ENCODE measurements at places on chromosomes 3 and 15.

- DNase-seq: no peak
These were observed 32.4 kb downstream of the PEAK1 start for GRCh38 chr15:77387365-77388105.

DNA sequence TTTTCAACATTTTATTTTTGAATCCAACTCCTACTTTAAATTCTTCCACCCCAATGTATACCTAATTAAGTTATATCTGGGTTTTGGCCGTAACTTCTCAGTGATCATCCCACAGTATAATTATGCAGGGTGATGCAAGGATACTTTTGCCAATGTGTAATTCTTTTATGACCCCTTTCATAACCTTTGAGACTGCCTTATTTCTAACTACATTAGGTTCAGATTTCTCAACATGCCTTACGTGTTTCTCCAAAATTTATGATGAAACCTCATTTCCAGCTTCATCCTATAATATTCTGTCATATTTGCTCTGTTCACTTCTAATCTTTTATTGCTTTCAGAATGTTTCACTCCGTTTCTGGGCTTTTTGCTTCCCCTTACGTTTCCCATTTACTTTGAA lies 1229.6 kb upstream of the ALCAM start:
- no peak for DNase-seq

DNA sequence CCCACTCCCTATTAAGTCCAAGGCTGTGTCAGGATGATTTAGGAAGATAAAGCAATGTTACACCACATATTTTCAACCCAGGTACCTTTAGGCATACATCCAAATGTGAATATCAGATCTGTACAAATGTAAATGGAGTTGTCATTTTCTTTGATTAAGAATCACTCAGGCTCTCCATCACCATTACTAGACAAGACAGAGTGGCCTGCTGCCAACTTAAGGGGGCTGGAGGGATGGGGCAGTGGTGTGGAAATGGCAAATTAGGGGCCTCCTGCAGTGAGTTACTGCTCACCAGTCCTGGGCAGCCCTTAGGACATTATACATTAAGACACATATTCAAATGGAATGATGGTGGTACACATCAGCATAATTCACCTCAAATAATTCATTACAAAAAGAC lies 211.0 kb downstream of the TNIK start:
- no peak for DNase-seq

GRCh38 chr15:52290329-52290728 lies 5.3 kb downstream of the MYO5C start:
- no peak for DNase-seq

DNA sequence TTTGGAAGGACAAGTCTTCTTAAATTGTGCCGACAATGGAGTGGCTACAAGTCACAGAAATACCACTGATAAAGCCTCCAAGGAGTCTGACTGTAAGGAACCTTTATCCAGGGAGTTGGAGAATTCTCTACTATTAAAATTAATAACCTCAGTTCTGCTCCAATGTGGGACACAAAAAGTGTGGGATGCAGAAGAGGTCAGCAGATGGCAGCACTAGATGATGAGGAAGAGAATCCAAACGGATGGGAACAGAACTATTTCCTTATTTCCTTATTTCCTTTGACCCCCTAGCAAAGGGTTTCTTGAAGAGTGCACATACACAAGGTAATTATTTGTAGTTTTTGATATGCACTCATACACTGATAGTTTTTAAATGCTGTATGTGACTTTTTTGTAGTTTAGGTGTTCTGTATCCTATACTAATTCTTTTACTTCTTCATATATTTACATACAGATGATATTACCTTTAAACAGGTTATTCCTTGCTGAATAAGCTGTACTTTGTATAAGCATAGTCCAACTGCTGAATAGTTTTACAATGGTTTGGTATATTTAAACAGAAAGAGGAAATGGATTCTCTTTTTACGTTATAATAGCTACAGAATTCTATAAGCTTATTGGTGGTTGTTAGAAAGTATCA lies 25.6 kb upstream of the NLGN1 start:
- DNase-seq: no peak

DNA sequence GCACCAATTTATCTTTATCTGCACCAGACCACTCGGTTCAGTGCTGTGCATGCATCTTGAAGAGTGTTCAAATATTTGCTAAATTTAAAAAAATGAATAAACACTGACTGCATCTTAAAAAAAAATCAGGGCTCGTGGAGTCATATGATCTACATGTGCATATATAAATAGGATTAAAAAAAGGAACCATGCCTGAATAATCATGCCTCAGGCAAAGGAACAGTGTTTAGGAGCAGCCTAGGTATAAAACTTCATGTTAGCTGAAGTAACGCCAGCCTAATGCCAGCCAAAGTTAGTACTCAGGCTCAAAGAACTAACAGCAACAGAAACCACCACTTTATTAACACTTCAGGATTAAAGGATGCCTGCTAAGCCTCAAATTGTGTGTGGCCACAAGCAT lies 9.5 kb downstream of the ABCC5 start:
- DNase-seq: no peak

GRCh38 chr3:195727606-195728195 lies 6.9 kb downstream of the MUC20 start:
- DNase-seq: no peak

DNA sequence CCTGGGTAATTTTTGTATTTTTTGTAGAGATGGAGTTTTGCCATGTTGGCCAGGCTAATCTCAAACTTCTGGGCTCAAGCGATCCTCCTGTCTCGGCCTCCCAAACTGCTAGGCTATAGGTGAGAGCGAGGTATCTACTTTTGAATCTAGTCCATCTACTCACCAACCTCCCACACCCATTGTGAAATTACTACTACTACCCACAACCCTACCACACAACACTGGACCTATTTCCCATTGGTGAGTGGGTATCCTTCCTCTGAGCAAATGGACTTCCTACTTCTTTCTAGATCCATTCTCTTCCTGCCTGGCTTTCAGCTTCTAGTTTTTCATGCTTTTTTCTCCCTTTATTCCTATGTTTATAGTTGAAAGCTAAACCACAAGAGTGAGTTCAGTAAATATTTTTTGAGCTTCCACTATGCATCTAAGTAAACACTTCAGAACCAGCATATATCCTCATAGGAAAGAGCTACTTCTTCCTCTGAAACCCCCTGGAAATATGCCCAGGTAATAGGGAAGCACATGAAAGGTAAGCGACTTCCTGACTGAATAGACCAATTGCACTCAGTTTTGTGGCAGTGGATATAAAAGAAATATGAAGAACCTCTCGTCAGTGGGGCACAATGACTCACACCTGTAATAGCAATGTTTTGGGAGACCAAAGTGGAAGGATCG lies 39.1 kb downstream of the MYO1E start:
- DNase-seq: no peak

DNA sequence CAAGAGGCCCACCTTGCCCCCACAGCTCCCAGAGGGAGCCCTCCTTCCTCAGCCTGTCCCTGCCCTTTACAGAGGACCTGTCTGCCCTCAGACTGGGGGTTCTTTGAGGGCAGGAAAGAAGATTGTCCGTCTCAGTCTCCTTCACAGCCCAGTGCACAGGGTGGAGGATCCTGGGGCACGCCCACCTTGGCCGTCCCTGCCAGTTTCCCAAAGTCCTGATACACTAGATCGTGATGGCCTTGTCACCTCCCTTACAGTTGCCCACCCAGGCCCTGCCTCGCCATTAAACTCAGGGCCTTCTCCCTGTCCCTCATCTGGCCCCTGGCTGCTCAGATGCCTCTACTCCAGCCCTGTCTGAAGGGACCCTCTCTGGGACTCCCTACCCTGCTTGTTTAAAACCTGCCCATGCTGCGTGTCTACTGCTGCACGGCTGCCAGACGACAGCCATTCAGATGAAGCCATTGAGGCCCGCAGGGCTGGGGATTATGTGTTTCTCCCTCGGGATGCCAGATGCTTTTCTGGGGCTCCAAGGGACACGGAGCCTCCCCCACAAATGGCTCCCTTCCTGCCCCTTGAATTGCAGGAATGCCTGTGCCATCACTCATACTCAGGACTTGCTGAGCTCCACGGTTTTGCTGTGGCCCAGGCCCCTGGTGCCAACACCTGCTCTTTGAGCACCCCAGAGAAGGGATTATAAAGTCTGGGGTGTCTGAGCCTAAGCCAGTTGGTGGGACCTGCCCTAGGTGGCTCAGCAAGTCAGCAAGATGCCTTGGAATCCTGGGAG lies 27.8 kb downstream of the ACSBG1 start:
- DNase-seq: no peak

DNA sequence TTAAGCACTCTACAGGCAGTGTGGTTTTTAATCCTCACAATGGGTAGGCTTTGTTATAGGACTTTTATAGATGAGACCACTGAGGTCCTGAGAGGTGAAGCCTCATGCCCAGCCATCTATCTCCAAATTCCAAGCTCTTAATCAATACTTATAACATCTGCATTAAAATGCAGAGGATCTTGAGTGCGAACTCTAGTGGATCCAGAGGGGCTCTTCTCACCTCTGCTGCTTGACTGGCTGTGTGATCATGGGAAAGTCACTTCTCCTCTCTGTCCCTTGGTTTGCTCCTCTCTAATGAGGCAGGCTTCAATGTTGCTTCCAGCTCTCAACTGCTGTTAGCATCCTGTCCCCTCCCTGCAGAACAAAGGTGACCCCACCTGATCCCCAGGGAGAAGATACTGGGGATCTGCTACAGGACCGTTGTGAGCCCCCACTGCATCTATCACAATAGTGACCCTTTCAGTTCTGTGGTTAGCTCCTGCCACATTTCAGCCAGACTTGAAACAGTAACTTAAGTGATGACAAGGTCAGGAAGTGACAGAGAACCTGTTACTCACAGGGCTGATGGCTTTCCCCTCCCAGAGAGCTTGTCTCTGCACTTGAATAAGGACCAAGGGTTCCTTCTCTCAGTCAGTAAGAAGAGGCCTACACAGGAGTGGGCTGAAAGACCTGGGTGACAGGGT lies 1.3 kb downstream of the SLC27A2 start:
- no peak for DNase-seq

GRCh38 chr3:156148946-156149381 lies 28.6 kb downstream of the KCNAB1 start:
- DNase-seq: no peak

GRCh38 chr3:178353006-178353694 lies 183.1 kb upstream of the KCNMB2 start:
- DNase-seq: no peak

- no peak for DNase-seq
These were observed 119.5 kb upstream of the MLF1 start for GRCh38 chr3:158451405-158452055.

DNA sequence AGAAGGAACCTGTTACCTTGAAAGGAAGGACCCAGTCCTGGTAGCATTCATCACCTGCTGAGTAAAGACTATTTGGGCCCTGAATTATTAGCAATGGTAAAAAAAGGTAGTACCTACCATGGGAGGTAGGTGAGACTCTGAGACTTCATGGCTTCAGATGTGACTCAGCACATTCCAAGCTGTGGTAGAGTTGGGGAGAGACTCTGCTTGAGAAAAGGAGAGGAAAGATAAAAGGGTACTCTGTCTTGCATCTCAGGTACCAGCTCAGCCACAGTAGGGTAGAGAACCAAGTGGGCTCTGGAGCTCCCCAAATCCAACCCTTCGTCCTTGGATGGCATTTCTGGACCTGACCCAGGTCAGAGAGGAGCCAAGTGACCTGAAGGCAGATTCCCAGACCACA lies 430.4 kb downstream of the TBL1XR1 start:
- no peak for DNase-seq

DNA sequence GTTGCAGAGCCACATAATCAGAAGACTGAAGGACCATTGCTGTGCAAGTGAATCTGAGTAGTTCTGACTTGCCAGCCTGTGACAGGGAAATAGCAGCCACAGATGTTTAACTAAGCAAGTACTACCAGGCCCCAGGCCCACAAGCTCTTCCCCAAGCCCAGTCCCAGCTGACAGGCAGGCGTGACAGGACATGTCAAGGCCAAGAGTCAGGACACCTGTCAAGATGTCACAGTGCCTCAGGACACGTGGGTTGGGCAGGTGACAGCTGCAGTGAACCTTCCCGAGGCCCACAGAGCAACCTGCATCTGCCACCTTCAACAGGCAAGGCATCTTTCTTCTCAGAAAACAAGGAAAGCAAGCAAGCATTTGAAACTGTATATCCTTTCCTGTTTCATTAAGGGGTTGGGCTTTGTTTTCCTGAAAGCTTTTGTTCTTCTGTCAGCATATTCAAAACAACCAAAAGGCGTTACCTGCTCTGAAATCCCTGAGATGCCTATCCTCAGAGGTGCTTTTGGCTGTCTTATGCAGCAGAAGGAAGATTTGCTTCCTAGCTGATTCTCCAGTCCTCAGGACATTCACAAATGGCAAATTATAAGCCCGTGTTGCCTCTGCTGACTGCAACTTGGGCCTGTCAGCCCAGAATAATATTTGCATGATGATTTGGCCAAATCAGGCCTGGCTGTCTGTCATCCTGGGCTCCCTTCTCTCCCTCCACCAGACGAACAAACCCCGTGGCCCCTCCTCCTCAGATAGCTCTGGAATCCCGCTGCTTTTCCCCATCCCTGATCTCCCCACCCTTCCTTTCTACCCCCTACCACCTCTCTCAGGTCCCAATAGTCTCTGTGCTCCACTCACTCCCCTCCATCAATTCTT lies 171.8 kb upstream of the WNT5A start:
- DNase-seq: no peak

DNA sequence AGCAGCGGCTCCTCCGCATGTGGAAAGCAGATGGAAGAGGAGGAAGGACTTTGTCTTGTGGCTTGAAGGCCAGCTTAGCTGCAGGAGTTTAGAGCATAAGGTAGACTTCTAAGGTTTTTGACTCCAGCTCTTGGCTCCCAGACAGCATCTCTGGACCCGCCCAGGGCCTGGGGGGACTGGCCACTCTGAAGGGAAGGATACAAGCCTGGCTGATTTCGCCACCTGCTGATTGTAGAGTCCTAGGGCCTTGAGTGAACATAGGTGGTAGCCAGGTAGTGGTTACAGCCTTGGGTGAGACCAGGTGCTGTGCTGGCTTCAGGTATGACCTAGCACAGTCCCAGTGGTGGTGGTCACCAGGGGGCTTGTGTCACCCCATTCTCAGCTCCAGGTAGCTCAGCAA lies 48.4 kb upstream of the RPL35A start:
- no peak for DNase-seq

DNA sequence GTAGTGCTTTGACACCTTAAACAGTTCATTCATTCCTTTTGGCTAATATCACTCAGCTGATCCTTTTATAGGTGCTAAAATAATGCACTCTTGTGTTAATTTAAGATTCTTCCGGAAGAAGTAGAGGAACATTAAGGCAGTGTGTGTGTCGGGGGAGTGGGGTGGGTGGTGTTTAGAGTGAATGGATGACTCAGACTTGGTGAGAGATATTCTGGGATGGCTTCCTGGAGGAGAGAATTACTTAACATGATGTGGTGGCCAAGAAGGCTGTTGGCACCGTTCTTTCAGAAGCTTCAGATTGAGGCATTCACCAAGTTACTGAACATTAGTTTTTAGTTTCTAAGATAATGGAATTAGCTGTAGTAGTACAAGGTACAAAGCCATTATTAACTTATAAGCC lies 125.6 kb upstream of the ROPN1 start:
- DNase-seq: no peak

GRCh38 chr15:91784973-91785709 lies 68.4 kb upstream of the SLCO3A1 start:
- no peak for DNase-seq

GRCh38 chr3:113043686-113044085 lies 52.9 kb downstream of the GTPBP8 start:
- DNase-seq: no peak

- DNase-seq: no peak
These were observed 79.3 kb upstream of the SKOR1 start for GRCh38 chr15:67746022-67746421.

- no peak for DNase-seq
These were observed 2.9 kb upstream of the JAGN1 start for GRCh38 chr3:9887480-9887879.

Data from CD8-positive, alpha-beta memory T cell (primary cell).